ENCODE measurements at places on chromosomes 5 and 9.

DNA sequence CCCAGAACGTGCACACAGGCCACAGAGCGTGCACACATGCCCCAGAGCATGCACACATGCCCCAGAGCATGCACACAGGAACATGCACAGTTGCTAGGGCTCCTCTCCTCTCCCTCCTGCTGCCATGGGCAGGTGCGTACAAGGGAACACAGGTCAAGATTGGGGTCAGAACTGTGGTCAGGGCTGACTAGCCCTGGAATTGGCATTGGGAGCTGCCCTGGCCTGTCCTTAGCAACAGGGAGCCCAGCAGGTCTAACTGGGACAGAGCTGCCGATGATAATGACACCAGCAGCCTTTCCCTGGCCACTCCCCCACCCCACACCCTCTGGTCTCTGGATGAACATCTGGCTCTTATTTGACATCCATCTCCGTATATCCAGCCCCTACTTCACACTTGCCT, 8.0 kb downstream of the PCDH1 start:
- DNase-seq = no peak

DNA sequence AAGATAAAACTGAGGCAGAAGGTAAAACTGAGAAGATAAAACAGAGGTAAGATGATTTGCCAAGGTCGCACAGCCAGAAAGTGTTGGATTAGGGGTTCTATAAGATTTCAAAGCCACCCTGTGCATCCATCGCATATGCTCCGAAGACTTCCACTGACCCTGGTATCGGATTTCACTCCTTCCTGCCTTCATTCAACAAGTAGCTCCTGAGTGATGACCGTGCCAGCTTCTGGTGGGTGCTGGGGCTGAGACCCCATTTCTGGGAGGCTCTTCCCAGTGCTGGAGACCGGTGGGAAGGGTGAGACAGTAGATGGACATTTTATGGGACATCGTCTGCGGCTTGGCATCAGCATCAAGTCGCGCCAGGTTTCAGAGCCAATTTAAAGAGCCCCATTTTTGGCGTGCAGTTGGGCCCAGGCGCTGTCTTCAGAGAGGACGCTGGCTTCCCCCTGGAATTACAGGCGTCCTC, 53.7 kb upstream of the DAB2IP start:
- no peak for DNase-seq

DNA sequence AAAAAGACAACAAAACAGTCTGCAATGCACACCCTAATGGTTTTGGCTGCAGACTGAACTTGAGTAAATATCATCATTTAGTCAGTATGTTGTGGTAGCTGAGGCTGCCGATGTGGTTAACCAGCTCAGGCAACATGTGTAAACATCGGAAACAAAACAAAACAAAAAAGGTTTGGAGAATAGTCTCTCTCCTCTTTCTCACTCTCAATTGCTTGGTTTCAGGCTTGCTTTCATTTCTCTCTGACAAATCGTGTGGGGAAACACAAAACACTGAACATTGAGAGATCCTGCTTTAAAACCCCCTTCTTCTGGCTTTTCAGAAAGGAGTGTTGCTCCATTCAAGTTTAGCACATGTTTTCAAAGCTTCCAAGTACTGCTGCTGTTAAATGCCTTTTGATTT, 453.3 kb downstream of the BNC2 start:
- DNase-seq = no peak

GRCh38 chr9:131500939-131501541, 1.7 kb upstream of the POMT1 start:
- DNase-seq = no peak

DNA sequence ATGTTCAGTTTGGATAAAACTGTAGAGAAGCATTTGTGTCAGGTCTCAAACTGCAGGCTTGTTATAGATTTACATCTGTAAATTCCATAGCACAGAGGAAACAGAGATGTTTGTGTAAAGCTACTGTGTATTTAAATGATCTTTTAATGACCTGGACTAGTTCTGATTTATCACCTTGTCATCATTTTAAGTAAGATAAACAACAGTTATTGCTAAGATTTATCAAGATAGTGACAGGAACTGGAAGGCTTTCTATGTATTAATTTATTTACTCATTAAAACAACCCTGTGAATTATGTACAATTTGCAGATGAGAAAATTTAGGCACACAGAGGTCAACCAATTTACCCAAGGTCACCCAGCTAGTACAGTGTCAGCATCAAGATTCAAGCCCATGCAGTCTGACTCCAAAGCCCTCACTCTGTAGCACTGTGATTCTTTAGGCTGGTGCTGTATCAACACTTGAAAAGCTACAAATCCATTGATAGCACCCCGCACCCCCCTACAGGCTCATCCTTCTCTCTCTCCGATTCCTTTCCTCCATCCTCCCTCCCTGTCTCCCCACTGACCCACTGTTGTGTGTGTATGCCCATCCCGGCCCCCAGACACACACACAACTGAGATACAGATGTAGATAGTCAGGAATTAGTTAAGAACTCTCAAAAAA, 184.5 kb downstream of the FBN2 start:
- DNase-seq = no peak

GRCh38 chr5:123907349-123907748, 395.4 kb downstream of the CSNK1G3 start:
- no peak for DNase-seq

DNA sequence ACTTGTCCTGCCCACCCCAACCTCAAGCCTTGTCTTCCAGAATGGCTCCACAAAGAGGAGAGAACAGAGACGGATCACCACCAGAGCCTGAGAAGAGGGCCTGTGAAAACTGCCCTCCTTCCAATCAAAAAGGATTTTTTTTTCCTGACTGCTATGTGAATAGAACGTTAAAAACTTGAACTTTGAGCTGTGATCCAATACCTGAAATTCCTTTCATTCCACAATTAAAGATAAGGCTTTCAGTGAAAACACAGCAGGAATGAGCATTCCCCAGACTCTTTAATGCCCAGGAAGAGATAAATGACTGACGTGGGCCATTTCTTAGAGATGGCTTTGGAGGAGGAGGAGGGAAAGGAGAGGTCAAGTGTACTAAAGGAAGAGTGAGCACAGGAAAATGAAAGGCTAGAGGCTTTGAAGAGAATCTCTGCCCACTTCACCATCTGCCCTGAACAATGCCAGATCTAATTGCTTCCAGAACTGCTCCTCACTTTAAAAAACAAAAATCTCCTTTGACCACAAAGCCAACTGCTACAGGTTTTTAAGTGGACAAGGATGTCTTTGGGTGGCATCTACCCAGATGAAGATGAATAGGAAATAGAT, 177.9 kb upstream of the MAP3K1 start:
- DNase-seq = no peak

Measured in upper lobe of left lung (tissue), 6 donors.